ENCODE measurements at places on chromosomes 4 and X.

GRCh38 chr4:73675623-73676022 lies 55.4 kb upstream of the RASSF6 start:
- DNase-seq = no peak

DNA sequence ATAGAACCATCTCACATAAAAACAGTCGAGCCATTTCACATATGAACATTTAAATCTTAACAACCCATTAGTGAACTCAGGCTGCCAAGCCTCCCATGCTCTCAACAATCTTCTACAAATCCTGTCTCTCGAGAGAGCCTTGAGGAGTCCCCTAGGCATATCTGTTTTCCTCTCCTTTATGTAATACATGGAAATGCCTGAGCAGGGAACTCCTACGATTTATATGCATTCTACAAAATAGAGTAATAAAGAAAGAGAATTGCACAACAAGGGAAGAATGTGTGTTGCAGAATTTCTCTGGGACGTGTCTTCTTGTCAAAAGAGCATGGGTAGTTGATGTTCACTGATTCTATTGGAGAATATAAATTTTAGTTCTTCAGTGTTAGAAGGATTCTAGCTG lies 101.8 kb upstream of the VCX2 start:
- DNase-seq = no peak

- DNase-seq = no peak
Observed at GRCh38 chr4:160403081-160403480, 1300.2 kb downstream of the RAPGEF2 start.

- DNase-seq = no peak
Observed at GRCh38 chr4:127491571-127491970, 141.2 kb upstream of the INTU start.

DNA sequence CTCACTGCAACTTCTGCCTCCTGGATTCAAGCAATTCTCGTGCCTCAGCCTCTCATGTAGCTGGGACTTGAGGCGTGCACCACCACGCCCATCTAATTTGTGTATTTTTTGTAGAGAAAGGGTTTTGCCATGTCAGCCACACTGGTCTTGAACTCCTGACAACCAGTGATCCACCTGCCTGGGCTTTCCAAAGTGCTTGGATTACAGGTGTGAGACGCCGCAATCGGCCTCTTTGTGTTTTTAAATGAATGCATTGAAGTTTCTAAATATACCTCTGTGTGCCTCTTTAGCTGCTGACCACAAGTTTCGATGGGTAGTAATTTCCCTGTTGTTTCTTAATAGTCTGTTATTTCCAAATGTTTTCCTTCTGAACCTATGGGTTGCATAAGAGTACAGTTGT lies 765.3 kb upstream of the GRIA3 start:
- DNase-seq = no peak

DNA sequence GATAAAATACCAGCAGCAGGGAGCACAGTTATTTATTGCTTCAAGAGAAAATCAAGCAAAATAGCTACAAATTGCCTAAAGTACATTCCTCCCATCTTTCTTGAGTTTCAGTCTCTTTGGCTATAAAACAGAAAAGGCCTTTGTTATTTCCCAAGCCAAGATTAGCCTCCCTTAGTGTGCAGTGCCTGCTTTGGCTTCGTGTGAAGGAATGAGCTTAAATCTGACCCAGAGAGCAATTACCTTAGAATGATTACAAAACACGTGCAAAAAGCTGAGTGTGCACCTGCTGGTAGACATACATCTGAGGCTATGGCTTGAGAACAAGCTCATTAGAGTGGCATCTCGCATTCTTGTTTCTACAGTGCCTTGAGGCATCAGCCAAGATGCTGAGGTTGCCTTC lies 250.8 kb downstream of the C4orf33 start:
- DNase-seq = no peak

All from stimulated activated naive CD8-positive, alpha-beta T cell treated with anti-CD3 and anti-CD28 coated beads, Interleukin-15, amount 100 ng/mL, for 72 hours (primary cell).